Stimulated activated CD4-positive, alpha-beta T cell treated with anti-CD3 and anti-CD28 coated beads, Interleukin-1b, Interleukin-23, amount 100 ng/mL, for 24 hours (primary cell): ENCODE measurements at places on chromosomes 6 and 20.

DNA sequence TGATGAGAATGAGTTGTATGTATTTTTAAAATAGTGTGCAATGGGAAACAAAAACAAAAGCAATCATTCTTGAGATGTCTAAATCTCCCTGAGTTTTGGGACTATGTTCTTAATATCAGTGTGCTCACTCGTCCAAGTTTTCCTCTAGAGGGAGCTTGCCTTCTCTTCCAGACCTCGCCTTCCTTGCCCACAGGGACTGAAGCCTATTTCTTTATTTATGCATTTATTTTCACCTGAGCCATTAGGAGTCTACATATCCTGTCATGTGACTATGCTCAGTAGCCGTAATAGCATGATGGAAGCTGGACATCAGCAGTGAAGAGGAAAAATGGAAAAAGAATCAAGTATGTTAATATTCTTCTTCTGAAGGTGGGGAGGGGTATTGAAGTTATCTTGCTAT is 131.2 kb downstream of the SH3BGRL2 start:
- no peak for DNase-seq

GRCh38 chr20:42191140-42191860 is 573.1 kb upstream of the CHD6 start:
- no peak for DNase-seq

DNA sequence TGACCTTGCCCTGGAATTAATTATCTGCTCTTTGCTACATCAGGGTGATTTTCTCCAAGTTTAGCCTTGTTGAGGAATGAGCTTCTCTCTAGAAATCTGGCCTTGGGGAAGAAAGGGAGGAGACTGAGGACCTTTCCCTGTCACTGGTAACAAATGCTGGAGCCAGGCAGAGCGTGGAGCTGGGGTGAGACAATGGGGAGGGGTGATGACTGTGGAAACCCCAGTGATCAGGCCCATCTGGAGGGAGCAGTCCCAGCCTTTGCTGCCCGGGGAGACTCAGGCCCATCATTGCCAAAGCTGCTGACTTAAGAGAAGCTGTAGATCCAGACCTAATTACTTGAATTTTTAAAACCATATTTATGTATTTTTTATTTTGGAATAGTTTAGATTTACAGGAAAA is 31.3 kb downstream of the BCAS4 start:
- no peak for DNase-seq

DNA sequence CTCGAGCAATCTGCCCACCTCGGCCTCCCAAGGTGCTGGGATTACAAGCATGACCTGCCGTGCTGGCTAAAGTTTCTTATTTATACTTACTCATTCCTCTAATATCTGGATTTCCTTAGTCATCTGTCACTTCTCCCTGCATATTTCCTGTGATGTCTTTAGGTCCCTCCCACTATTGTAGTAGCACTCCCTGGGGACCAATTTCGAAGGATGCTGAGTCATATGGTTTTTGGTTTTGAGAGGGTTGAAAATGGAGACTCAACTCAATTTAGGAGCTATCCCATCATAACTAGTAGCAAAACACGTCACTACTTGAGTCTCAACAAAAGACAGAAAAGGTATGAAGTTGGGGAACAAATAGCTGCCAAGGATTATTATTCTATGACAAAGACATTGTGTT is 20.2 kb downstream of the MCUR1 start:
- DNase-seq = no peak

- no peak for DNase-seq
Measured at GRCh38 chr6:14254505-14254904, 136.9 kb downstream of the CD83 start.

- DNase-seq = no peak
Measured at GRCh38 chr20:61674688-61675087, 391.0 kb downstream of the TAF4 start.

- no peak for DNase-seq
Measured at GRCh38 chr6:158142789-158143188, 25.3 kb downstream of the SERAC1 start.

- DNase-seq = no peak
Measured at GRCh38 chr6:55379471-55379870, 52.2 kb downstream of the GFRAL start.

DNA sequence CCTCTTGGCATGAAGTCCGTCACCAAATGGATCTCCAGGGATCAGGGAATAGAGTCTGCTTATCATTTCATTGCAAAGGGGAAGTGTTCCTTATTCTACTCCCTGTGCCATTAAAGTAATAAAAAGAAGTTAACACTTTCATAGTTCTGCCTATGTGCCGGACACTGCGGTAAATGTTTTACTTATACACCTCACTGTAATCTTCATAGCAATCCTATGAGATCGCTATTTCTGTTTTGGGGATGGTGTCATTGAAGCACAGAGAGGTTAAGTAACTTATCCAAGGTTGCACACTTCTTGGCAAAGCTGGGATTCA is 177.7 kb downstream of the TSHZ2 start:
- DNase-seq = no peak

- no peak for DNase-seq
Measured at GRCh38 chr6:40962241-40962640, 76.8 kb downstream of the UNC5CL start.

- DNase-seq = no peak
Measured at GRCh38 chr6:8110117-8110721, 7.9 kb upstream of the EEF1E1 start.

DNA sequence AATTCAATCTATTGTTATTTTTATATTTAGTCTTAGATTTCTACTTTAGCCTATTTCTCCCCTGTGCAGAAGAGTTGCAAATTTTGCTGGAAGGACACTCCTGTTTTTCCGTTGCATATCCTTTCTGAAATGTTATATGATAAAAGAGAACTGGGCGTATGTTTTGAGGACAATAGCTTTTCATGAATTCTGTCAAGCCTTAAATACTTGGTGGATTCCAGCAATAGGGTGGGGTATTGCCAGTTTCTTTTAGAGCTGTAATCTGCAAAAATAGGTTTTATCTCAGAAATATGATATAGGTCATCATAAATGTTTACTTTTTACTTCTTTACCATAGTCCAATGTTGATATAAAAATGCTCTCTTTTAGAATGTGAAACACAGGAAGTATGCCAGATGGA is 42.0 kb downstream of the VTA1 start:
- DNase-seq = no peak

DNA sequence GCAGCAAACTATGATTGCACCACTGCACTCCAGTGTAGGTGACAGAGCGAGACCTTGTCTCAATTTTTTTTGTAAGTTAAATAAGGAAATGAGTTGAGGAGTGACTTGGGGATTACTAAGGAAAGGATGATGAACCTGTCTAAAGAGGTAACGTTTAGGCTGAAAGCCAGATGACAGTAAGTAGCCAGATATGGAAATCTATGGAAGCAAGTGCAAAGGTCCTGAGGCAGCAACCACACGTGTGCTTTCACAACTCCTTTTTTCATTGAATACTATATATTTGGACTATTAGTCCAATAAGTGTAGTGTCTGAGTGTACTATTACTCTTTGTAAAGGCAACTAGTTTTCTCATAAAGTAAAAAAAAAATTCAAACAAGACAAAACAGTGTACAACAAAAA is 147.4 kb downstream of the CD24 start:
- no peak for DNase-seq

DNA sequence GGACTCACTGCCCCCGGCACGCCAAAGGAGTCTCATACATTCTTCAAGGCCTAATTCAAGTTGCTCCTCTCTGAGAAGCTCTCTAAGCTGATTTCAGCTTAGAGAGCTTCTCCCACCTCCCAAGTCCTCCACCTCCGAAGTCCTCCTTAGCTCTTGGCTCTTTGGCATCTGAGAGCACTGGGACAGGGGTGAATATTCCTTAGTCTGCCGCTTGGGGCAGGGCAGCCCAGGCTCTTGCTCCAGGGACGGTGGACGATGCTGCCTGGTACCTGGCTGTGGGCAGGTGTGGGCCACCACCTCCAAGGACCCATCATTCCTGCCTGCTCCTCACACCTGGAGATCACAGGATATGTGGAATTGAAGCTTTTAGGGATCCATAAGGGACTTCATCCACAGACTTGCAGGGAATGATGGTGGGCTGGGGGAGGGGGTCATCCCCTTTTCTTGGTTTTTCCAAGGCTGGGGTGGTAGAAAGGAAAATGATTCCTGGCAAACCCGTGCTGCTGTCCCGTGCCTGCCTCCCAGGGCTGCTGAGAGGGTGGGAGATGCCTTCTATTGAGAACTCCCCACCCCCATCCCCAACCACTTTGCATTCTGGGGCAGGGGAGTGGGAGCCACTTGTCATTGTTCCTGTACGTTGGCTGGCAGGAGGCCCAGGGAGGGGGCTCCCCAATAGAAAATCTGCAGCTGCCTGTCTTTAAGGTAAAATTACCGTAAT is 57.4 kb downstream of the ARHGAP40 start:
- no peak for DNase-seq

DNA sequence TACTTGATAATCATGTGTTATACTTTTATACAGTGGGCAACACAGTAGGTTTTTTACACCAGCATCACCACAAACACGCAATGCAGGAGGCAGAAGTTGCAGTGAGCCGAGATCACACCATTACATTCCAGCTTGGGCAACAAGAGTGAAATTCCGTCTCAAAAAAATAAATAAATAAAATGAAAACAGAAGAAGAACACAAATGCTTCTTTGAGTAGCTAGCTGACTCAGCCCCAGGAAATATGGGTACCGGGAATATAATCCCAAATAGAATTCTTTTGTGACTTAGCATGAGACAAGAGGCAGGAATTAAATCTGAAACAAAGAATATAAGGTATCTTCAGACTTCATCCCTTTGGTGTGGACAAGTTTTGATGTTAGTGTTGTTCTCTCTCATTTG is 164.2 kb upstream of the ATXN1 start:
- no peak for DNase-seq
